ENCODE measurements at places on chromosomes 4 and X. TPM values are rescaled to one million over a fixed set of nuclear protein-coding genes. Genes with fewer than 3 reads are reported as not detected.

GRCh38 chr4:55445921-55446577 is 50.3 kb downstream of the TMEM165 start:
- peak; percentile 45 for DNase-seq

DNA sequence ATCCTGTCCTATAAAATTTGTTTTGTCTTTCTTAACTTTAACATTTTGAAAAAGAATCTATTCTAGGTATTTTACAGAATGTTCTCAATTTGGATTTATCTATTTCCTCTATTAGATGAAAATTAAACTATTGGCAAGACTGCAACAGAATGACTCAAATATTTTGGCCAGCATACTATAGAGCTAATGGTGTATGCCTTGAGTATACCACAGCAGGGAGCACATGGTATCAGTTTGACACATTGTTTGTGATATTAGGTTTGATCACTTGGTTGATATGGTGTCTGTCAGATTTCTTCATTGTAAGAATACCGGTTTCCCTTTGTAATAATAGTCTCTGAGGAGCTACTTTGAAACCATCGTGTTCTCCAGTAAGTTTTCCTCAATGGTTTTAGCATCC is 87.8 kb upstream of the NPNT start:
- DNase-seq: no peak

DNA sequence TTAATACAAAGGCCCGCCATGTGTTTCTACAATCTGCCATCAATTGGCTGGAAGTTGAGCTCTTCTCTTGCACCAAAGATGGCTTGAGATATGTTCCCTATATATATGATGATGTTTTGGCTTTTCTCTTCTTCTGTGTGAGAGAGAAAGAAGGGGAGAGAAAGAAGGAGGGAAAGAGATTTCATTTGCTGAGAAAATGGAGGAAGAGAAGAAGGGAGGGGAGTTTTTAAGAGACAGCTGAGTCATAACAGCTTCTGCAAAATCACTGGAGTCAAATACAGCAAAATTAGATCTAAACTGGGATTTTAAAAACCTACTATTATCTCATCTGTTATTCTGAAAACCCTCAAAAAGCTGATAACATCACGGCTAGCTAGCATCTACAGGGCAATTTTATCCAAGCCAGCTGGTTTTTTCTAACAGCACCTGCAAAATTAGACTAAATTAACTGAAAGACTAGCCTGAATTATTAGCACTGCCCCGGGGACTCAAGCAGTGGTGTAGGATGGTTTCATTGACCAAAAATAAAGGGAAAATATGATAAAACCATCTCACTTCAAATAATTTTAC is 647.6 kb upstream of the ACTRT1 start:
- no peak for DNase-seq

GRCh38 chr4:161428180-161428965 is 735.4 kb downstream of the FSTL5 start:
- no peak for DNase-seq

DNA sequence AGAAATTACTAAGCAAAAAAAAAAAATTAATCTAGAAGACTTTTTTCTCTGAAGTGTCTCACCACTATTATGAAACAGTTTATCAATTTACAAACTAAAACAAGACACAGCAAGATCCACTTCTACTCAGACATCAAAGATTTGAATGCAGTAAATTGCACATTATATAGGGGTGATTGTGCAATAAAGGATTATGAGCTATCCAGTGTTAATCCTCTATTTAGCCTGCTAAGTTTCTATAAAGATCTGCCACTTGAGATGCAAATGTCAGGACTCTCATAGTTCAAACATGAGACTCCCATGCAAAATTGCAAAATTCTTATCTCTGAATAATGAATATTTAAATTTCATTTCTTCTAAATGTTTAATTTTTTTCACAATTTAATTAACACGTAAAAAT is 2.2 kb downstream of the TECRL start:
- DNase-seq: no peak

RRH gene
- 0.07 TPM for polyA plus RNA-seq

ABLIM2 gene
- not detected for polyA plus RNA-seq

SSX2B gene
- not detected for polyA plus RNA-seq

GPR119 gene
- polyA plus RNA-seq: not detected
